CD4-positive, alpha-beta T cell treated with Interleukin-2 at 100 ng/mL for 4 hours (primary cell): ENCODE measurements at places on chromosomes 5 and 9.

DNA sequence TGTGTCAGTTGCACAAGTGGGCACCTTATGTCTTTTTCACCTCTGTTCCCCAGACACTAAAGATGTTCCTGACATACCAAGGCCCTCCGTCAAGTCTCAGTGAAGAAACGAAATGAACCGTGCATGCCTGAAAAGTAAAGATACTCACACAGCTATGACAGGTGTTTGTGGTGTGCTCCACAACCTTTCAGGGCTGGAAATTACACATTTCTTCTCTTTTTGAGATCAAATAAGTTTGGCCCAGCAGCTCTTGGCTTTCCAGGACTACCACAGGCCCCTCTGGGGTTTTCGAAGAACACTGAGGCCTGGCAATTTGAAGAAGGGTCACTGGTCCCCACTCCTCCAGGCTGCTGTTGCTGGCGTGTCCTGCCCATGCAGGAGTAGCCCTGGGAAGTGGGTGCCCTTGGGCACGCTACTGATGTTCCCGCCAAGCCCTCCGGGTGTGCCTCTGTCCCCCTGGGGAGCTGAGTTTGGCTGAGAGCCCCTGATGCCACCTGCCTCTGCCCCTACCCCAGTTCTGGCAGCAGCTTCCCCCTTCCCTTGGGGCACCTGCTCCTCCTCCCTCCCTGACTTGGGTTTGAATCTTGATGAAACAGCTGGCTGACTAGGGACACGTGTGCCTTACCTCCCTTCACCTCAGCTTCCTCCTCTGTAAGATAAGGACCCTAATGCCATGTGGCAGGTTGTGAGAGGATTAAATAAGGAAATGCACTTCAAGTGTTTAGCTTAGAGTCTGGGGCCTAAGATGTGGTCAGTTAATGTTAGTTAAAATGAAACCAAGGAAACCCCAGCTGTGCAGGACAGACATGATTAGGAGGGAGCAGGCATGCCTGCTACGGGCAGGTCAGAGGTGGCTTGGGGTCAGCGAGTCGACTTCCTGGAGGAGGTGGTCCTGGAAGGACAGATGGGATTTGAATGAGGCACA, 49.1 kb upstream of the GADD45G start:
- no peak for DNase-seq

DNA sequence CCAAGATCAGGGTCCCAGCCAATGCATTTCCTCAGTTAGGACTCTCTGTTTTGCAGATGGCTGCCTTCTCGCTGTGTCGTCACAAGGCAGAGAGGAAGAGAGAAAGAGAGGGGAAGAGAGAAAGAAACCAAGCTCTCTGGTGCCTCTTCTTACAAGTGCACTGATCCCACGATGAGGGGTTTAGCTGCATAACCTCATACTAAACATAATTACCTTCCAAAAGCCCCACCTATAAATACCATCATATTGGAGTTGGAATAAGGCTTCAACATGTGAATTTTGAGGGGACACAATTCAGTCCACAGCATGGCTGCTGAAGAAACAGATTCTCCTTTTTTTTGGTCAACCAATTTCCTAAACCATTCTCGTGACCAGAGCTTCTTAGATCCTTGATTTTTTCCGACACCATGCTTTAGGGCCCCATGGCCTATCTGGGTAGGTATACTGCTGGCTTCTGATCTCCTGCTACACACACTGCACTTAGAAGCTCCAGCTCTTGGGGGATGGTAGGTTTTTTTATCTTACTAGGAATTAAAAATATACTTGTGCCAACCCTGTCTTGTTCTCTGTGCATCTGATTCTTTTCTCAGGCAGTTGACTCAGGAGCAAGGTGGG, 5.1 kb downstream of the CAMK4 start:
- DNase-seq: no peak

GRCh38 chr5:126139773-126140172, 283.4 kb upstream of the GRAMD2B start:
- no peak for DNase-seq

- no peak for DNase-seq
These were observed 9.3 kb downstream of the PBX3 start for GRCh38 chr9:125756518-125756917.

DNA sequence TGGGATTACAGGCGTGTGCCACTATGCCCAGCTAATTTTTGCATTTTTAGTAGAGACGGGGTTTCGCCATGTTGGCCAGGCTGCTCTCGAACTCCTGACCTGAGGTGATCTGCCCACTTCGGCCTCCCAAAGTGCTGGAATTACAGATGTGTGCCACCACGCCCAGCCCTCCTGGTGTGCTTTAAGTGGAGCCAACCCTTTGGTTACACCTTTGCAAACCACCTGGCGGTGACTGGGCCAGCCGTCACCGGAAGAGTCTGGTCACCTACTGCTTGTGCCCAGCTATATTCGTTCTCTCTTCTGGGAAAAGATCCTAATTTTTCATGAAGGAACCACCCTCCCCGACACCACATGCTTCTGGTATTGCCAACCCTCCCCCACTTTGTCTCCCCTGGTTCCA, 35.9 kb downstream of the COL23A1 start:
- no peak for DNase-seq

DNA sequence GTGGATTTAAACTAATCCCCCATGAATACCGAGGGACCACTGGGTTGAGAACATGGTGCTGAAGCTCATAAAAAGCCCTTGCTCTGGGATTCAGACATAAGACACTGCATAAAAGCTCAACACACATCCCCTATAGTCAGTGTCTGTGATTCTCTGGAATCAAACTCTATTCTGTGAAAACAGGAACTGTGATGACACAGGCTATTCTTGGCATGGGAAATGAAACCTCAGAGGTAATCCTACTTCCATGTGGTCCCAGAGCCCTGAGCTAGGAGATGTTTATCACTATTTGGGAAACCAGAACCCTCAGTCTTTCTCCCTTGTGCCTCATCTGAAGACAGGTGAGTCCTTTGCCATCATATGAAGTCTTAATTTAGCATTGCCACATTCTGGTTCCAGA, 135.4 kb upstream of the PRSS3 start:
- DNase-seq: no peak

- DNase-seq: no peak
These were observed 154.1 kb downstream of the FAM114A2 start for GRCh38 chr5:153884612-153884957.

GRCh38 chr5:102545175-102545574, 46.4 kb upstream of the SLCO6A1 start:
- no peak for DNase-seq

GRCh38 chr5:154933537-154933936, 4.5 kb downstream of the GEMIN5 start:
- DNase-seq: no peak

GRCh38 chr9:5978523-5978922, 36.9 kb downstream of the RANBP6 start:
- no peak for DNase-seq

DNA sequence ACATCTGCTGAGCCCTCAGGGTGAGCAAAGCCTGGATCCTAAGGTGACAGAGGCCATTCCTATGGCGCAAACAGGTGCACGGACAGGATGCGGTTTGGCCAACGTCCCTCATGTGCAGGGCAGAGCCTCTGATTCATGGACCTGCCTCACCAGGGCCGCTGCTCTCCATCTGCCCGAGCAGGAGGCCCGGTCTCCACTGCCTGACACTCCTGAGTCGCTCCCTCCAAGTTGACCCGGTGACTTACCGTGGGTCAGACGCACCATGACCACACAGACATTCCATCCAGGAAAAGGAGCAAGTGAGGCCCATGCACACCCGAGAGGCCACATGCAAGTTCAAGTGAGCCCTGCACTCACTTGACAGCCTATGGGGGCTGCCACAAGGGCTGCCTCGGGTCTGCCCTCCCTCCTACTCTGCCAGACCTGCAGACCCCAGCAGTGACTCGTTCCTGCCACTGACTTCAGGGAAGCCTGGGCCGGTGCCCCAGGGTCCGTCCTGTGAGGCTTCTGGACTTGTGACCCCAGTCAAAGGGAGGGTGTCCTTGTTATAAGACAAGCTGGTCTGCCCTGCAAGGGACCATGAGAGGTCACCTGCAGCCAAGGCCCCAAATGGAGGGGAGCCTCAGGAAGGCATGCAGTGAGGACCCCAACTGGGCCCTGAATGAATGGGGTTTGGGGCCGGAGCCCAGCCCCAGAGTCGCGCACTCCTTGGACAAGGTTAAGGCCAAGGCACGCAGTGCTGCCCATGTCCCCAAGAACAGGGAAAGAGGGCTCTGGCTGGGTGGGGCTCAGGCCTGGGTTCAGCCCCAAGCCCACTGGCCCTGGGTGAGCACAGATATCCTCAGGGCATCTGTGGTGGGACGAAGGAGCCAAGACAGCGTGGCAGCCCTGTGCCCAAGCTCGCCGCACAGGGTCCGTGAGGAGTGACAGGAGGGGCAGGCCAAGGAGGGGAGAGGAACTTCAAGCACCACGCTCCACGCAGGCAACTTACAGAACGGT, 10.1 kb downstream of the BRD3OS start:
- DNase-seq: no peak

DNA sequence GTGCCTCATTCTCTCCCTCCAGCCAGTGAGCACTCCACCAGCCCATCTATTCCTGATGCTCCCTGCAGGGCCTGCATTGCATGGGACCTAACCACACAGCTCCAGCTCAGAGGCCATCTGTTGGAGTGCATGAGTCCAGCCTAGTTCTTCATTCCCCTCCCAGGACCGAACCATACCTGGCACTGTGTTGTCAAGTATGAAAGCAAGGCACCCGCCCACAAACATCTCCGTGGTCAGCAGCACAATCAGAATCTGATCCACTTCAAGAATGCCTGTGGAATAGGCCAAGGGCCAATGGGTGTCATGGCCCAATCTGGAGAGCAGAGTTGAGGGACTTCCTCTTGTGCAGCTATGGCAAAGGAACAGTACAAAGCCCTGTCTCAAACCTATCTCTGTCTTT, 5.9 kb downstream of the SLC23A1 start:
- no peak for DNase-seq

DNA sequence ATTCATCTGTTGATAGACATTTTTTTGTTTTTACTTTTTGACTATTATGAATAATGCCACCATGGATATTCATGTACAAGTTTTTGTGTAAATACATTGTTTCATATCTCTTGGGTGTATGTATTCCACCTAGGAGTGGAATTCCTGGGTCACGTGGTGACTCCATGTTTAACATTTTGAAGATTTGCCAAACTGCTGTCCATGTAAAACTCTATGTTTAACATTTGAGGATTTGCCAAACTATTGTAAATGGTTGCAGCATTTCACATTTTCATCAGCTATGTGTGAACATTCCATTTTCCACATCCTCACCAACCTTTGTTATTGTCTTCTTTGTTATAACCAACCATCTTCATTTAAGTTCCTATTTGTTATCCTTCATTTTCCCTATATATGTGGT, 12.2 kb downstream of the TMEFF1 start:
- DNase-seq: no peak

DNA sequence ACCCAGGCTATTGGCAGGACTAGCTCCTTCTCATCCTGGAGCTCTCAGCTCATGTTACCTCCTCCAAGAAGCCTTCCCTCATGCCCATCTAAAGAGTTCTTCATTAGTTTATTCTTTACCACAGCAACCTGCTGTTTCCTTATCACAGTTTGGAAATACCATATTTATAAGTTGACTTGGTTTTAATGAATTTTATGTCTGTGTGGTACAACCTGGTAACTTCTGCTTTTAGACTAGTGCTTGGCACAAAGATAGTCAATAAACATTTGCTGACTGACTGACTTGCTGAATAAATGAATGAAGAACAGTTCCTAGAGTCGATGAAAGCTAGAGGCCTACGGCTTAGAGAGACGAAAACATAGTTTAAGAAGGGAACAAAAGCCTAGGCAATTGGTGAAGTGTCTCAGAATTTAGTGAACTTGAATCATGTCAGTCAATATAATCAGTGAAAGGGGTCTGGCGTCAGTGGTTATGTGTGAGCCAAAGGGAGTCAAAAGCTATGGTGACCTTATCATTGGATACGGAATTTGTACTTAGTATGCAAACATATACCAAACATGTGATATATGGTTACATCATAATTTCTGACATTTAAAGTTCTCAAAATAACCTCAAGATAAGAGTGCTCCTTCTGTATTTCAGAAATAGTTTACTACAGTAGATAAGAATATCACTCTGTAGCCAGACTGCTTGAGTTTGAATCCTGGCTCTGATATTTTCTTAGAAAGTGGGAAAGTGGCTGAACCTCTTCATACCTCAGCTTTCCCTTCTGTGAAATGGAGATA, 239.5 kb downstream of the MCTP1 start:
- DNase-seq: no peak

DNA sequence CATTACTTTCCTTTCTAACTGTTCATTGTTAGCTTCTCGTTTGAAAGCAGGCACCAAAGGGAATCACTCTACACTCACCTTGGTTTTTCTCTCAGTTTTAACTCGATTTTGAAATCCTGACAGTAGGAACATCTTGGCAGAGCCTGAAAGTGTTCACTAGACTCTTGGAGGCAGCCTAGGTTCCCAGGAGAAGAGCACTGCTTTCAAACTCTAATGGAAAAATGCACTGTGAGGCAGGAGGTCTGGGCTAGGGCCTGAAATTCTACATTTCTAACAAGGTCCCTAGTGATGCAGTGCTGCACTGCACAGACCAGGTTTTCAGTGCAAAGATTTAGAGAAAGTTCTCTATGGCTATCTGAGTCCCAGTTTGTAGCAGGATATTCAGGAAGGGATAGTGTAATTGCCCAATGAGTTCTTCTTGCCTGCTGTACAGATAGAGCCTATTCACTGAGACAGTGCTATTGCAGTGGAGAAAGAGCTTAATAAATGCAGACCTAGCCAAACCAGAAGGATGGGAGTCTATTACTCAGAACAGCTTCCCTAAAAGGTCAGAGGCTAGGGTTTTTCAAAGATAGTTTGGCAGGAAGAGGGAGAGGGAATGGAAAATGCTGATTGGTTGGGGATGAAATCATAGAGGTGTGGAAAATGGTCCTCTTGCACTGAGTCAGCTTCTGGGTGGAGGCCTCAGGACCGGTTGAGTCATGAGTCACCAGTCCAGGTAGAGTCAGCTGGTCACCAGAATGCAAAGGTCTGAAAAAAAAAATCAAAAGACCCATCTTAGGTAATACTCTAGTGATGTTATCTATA, 153.9 kb downstream of the GPBP1 start:
- DNase-seq: no peak

- DNase-seq: no peak
These were observed 86.6 kb downstream of the FEM1C start for GRCh38 chr5:115458003-115458409.

DNA sequence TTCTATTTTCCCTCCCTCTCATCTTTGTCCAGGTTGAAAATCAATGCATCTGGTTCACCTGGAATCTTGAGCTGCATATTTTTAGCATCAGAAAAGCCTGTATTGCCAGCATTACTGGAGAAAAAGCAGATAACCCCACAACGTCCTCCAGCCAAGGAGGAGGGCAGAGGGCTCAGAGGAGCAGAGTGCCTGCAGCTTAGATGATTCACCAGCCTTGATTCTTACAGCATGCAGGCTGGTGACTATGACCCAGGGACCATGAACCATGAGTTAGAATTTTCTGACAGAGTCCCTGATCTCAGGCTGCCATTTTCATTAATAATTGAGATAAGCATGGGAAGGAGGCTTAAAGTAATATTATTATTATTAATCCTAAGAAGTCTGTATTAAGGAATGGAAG, 278.2 kb downstream of the BRINP1 start:
- no peak for DNase-seq

GRCh38 chr9:107481035-107481434, 8.5 kb downstream of the KLF4 start:
- no peak for DNase-seq
